ENCODE measurements at places on chromosomes 4 and X.

- no peak for DNase-seq
Observed at GRCh38 chrX:2609431-2610238, 81.5 kb upstream of the CD99 start.

DNA sequence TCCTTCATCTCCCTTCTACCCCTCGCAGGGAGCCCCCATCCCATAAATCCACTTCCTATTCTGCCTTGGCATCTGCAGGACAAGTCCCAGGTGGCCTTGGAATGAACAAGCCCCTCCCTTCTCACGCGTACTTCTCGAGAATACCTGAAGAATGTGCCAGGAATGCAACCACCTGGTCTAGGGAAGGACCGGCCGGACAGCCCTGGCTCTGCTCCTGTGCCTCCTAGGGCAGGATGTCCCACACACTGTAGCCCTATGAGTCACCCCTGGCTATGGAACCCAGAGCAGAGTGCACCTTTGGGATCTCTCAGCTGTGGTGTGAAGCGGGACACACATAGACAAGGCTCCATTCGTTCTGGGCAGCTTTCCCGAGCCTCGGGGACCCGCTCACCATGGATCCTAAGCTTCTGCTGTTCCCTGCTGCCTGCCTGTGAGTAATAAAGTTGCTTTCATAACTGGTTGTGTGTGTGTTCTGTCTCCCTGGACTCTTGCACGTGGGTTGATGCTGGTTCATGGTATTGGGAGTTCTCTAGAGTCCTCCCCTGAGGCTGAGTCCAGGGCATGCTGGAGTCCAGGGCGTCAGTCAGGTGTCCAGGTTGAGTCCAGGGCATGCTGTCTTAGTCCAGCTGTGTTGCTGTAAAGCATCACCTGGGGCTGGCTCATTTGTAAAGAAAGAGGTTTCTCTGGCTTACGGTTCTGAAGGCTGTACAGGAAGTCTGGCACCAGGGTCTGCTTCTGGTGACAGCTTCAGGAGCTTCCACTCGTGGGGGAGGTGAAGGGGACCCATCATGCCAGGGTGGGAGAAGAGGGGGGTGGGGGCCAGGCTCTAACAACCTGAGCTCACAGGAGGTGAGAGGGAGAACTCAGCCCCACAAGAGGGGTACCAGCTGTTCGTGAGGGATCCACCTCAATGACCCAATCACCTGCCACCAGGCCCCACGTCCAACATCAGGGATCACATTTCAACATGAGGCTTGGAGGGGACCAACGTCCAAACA, 7.4 kb upstream of the PDE6B start:
- DNase-seq: no peak

DNA sequence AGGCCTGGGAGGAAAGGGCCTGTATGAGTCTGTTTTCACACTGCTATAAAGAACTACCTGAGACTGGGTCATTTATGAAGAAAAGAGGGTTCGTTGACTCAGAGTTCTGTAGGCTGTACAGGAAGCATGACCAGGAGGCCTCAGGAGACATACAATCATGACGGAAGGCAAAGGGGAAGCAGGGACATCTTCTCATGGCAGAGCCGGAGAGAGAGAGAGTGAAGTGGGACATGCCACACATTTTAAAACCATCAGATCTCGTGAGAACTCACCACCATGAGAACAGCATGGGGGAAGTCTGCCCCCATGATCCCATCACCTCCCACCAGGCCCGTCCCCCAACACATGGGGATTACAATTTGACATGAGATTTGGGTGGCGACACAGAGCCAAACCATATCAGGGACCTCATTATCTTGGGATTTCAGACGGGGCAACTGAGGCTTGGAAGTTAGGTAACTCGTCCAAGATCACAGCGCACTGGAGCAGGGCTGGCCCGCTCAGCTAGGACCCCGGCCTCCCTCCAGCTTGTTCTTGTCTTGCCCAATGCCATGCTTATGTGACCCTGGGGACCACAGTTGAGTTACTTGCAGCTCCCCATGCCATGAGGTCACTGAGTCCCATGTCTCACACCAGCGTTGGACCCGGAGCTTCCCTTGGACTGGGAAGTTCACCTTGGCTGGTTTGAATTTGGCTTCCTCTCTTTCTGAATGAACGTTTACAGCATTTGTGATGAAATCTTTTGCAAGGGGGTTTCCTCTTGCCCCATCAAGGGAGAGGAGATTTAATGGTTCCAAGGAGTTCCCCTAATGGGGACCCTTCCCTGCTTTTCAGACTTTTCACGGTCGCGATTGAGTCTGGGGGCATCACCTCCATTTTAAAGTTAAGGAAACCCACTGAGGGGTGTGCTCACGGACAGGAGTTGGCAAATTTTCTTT, 18.1 kb downstream of the HTRA3 start:
- no peak for DNase-seq

- no peak for DNase-seq
Observed at GRCh38 chr4:58590722-58591121, 1480.5 kb upstream of the IGFBP7 start.

GRCh38 chrX:51496501-51497291, at the start of gene NUDT11:
TSS of gene NUDT11 (minus strand) at chrX:51496592. CDS start at chrX:51496444, 148 bp downstream.
- DNase-seq: peak; percentile 15

DNA sequence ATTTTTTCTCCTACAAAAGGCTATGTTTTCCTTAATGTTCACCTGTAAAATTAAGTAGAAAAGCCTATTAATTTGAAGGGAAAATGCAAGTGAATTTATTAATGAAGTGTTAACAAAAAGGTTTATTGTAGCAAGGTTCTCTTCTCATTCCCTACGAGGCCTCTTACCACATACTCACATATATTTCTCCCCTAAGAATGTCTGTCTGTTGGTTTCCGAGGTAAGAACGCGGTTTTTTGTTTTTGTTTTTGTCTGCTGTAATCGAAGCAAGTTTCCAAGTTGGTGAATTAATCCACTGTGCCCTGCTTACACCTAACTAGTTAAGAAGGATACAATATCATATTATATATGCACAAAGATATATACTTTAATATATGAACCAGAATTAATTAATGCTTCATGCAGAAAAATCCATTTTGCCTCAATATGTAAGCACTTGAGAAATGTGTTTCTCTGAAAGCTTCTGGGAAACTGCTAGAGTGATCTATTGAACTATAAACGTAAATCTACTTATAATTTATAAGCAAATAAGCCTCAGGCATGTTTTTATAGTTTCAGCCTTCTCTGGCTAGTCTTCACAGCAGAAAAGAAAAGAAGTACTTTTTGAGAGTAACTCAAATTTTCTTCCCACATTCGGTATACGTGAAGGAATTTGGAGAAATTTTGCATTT, 120.8 kb downstream of the EGF start:
- no peak for DNase-seq

DNA sequence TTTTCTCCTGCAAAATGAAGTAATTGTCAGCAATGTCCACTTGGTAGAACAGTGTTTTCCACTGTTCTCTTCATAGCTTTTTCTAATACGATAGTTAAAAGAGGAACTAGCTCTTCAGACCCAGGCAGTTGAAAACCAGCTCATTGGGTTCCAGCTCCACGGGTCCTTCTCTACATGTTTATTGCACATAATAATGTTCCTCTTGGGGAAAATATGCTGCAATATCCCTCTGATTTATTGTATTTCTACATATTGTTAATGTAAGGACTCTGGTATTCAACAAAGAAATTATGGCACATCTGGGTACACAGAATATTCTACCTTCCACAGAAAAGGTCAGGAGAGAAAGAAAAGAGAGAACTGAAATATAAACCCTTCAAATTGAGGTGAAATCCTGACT, 473.4 kb downstream of the TRIML1 start:
- DNase-seq: no peak
